Transverse colon (tissue), 4 donors: ENCODE measurements at places on chromosomes 11 and 22. TPM values are rescaled to one million over a fixed set of nuclear protein-coding genes. Genes with fewer than 3 reads are reported as not detected.

The TNKS1BP1 gene
- total RNA-seq, result 74.3 TPM

DNA sequence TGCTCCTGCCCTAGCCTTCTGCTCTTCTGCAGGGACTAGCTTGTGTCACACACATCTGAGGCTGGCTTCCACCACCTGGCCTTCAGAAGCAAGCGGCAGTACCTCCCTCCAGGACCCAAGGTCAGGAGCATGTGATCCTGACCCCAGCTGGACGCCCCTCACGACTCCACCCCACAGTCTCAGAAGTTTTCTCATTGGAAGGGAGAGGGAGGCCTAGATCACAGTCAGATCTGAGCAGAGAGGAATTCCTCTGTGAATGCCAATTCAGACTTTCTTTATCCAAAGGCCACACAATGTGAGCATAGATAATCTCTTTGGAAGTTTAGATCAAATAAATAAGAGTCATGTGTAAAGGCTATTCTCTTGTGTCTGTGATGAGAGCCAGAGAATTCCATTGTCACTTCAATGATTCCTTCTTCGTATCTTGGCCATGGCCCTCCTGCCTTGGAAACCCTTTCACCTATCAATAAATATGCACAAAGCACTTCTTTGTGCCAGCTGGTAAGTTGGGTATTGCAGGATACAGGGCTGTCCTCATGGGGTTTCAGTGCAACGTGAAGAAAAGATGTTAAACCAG, 142.9 kb downstream of the SNX19 start:
- H3K27me3 ChIP-seq, result no peaks in the 10 kb centered on the region
- DNase-seq, result no peak
- no peaks in the 10 kb centered on the region for H3K36me3 ChIP-seq
- H3K4me1 ChIP-seq, result no peaks in the 10 kb centered on the region

The SLC37A2 gene
- total RNA-seq, result 20.6 TPM

The SYT13 gene
- 28.6 TPM for total RNA-seq

DNA sequence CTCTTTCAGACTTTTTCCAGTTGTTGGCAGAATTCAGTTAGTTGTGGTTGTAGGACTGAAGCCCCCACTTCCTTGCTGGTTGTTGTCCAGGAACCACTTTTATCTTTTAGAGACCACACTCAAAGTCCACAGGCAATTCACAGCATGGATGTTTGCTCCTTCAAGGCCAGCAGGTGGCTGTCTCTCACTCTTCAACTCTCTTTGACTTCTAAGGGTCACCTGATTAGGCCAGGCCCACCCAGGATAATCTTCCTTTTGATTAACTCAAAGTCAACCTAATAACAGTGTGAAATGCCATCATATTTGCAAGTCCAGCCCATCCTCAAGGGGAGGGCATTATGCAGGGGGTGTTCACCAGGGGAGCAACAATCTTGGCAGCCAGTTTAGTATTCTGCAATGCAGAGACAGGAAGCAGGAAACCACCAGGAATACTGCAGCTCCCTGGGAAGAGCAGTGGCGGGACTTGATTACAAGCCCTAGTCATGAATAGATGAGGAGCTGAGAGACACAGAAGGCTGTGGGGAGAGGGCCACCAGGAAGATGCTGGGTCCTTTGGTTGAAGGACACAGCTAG, 52.4 kb downstream of the LRRC74B start:
- no peak overlapping the region for H3K27ac ChIP-seq
- H3K4me3 ChIP-seq, result no peak overlapping the region

GRCh38 chr11:110860461-110860860, 148.2 kb upstream of the ARHGAP20 start:
- no peak for DNase-seq
- no peaks in the 10 kb centered on the region for H3K27me3 ChIP-seq
- H3K27ac ChIP-seq, result no peak overlapping the region
- H3K36me3 ChIP-seq, result no peaks in the 10 kb centered on the region
- no peak overlapping the region for H3K4me3 ChIP-seq
- H3K4me1 ChIP-seq, result peaks cover 26% of the 10 kb centered on the region

GRCh38 chr22:33194529-33195077, 136.4 kb upstream of the SYN3 start:
- DNase-seq, result no peak
- no peak overlapping the region for H3K27ac ChIP-seq
- H3K36me3 ChIP-seq, result no peaks in the 10 kb centered on the region
- H3K27me3 ChIP-seq, result peaks cover 5% of the 10 kb centered on the region
- H3K4me3 ChIP-seq, result no peak overlapping the region
- no peaks in the 10 kb centered on the region for H3K4me1 ChIP-seq

DNA sequence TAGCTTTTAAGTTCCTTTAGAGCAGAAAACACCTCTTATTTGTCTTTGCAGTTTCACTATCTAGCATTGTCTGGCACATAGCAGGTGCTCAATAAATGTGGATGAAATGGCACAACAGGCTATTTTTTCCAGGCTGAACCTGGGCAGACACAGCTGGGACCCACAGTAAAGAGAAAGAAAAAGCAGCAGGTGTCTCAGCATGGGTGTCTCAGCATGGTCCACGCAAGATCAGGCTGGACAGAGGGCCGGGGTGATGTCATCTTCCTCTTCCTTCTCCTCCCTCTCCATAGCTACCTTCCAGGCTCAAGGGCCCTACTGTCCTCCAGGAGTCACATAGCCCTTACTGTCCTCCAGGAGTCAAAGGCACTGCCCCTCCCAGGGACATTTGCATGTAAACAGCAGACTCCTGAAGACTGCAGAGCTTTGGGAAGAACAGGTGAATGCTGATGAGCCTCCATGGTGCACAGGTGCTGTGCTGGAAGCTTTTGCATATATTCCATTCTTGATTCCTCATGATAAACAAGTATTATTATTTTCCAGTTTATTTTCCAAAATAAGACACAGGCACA, 65.2 kb downstream of the DSCAML1 start:
- no peaks in the 10 kb centered on the region for H3K4me1 ChIP-seq
- H3K36me3 ChIP-seq, result no peaks in the 10 kb centered on the region
- DNase-seq, result no peak
- no peaks in the 10 kb centered on the region for H3K27me3 ChIP-seq
- H3K27ac ChIP-seq, result no peak overlapping the region

GRCh38 chr11:101914341-101914737, 471 bp upstream of the CEP126 start:
- peak overlapping the region; percentile 90 for H3K27ac ChIP-seq
- H3K36me3 ChIP-seq, result no peaks in the 10 kb centered on the region
- peak overlapping the region; percentile 69 for H3K4me3 ChIP-seq
- DNase-seq, result no peak
- peaks cover 28% of the 10 kb centered on the region for H3K4me1 ChIP-seq

DNA sequence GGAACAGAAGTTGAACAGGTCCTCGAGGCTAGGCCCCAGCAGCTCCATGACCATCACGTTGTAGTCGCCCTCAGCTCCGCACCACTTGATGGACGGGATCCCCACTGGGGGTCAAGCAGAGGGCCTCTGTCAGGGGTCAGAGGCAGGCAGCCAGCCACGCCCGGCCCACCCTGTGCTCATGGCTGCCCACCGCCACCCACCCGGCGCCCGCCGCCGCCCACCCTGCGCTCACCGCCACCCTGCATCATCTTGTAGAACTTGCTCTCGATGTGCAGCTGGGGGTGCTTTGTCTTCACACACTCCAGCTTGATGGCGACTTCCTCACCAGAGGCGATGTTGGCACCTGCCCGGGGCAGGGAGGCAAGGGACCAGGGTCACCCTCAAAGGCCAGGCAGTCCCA, 14.3 kb downstream of the CSNK1E start:
- H3K27ac ChIP-seq, result no peak overlapping the region
- H3K36me3 ChIP-seq, result peaks cover 48% of the 10 kb centered on the region
- no peak for DNase-seq
- H3K27me3 ChIP-seq, result no peaks in the 10 kb centered on the region
- no peak overlapping the region for H3K4me3 ChIP-seq

DNA sequence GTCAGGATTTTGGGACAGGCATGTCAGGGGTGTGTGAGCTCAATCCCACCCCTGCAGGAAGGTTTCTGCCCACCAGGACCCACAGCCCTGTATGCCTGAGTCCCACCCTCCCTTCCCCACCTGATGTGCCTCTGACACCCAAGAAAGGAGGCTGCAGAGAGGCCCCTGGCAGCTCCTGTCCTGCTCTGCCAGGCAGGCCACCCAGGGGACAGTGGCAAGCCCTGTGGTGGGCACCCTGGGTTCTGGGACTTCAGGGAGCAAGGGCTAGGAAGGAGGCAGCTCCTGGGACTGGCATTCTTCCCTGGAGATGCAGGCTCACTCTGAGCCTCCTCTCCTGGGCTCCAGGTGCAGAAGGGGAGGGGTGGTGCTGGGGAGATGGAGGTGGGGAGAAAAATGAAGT, 234.5 kb upstream of the B3GAT1 start:
- H3K27ac ChIP-seq, result no peak overlapping the region
- H3K27me3 ChIP-seq, result peaks cover 16% of the 10 kb centered on the region
- DNase-seq, result no peak
- no peaks in the 10 kb centered on the region for H3K4me1 ChIP-seq
- H3K4me3 ChIP-seq, result no peak overlapping the region

The C11orf42 gene
- not detected for total RNA-seq

GRCh38 chr11:122158171-122158570, 42.2 kb upstream of the BLID start:
- peaks cover 4% of the 10 kb centered on the region for H3K4me1 ChIP-seq
- DNase-seq, result no peak
- peak overlapping the region; percentile 40 for H3K27ac ChIP-seq
- no peaks in the 10 kb centered on the region for H3K36me3 ChIP-seq
- peak overlapping the region; percentile 38 for H3K4me3 ChIP-seq

DNA sequence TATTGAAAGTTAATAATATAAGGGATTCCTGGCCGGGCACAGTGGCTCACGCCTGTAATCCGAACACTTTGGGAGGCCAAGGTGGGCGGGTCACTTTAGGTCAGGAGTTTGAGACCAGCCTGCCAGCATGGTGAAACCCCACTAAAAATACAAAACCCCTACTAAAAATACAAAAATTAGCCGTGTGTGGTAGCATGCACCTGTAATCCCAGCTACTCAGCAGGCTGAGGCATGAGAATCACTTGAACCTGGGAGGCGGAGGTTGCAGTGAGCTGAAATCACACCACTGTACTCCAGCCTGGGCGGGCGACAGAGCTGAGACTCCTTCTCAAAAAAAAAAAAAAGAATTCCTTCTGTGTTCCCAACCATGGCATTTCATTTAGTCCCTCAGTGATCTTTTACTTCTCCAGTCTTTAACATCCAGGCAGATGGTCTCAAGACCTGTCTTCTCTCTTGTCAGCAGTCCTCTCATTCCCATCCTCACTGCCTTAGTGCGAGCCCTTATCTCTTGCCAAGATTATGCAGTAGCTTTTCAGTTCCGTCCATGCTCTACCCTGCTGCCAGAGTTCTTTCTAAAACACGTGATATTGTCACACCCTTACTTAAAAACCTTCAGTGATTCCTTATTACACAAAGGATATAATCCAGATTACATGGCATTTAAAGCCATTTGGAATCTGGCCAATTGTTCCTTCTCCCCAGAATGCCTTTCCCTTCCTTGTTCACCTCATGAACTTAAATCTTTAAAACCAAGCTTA, 17.9 kb downstream of the RTN3 start:
- DNase-seq, result peak; percentile 18
- no peaks in the 10 kb centered on the region for H3K27me3 ChIP-seq
- H3K36me3 ChIP-seq, result no peaks in the 10 kb centered on the region
- H3K4me1 ChIP-seq, result peaks cover 16% of the 10 kb centered on the region
- H3K4me3 ChIP-seq, result no peak overlapping the region
- H3K27ac ChIP-seq, result peak overlapping the region; percentile 63

The TRIM49D1 gene
- not detected for total RNA-seq

DNA sequence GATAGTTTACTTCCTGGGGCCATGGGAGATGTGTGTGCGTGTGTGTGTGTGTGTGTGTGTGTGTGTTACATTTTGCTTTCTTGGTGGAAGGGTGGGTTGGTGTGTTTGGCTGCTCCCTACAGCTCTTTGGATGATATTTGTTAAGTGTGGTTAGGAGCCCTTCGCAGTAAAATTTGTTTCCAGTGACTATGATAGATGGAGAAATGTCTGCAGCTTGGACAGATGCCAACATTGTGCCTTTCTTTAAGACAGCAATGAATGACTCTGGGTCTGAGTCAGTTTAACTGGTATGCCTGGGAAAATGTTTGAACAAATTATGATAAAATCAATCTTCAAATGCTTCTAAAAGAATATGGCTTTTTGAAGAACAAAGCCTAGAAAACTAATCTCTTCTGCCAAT, 102.7 kb upstream of the TRPC6 start:
- DNase-seq, result no peak
- H3K27me3 ChIP-seq, result no peaks in the 10 kb centered on the region
- H3K36me3 ChIP-seq, result no peaks in the 10 kb centered on the region
- no peaks in the 10 kb centered on the region for H3K4me1 ChIP-seq
- H3K27ac ChIP-seq, result no peak overlapping the region
- no peak overlapping the region for H3K4me3 ChIP-seq

The NCAM1 gene
- 12.0 TPM for total RNA-seq

GRCh38 chr22:22430111-22430820, 78.3 kb downstream of the ZNF280B start:
- DNase-seq, result no peak
- H3K4me1 ChIP-seq, result no peaks in the 10 kb centered on the region
- H3K36me3 ChIP-seq, result no peaks in the 10 kb centered on the region
- peaks cover under 1% of the 10 kb centered on the region for H3K27me3 ChIP-seq

The B4GALNT4 gene
- total RNA-seq, result 3.0 TPM

DNA sequence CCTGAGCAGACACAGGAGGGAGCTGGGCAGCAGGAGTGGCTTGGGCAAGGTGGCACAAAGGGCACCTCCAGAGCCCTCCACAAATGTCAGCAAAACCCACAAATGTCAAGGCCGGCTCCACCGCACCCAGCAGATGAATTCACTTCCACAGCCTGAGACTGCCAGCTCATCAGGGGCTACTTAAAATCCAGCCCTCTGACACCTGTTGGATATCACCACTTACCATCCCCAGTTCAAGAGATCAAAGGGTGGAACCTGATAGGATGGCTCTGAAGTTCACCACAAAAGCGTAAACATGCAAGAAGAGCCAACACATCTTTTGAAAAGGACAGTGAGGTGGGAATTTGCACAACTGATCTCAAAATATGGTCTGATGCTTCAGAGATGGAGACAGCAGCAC, 168.6 kb upstream of the GRK3 start:
- no peaks in the 10 kb centered on the region for H3K27me3 ChIP-seq
- H3K4me3 ChIP-seq, result no peak overlapping the region
- H3K4me1 ChIP-seq, result peaks cover 41% of the 10 kb centered on the region
- DNase-seq, result no peak
- H3K27ac ChIP-seq, result no peak overlapping the region

DNA sequence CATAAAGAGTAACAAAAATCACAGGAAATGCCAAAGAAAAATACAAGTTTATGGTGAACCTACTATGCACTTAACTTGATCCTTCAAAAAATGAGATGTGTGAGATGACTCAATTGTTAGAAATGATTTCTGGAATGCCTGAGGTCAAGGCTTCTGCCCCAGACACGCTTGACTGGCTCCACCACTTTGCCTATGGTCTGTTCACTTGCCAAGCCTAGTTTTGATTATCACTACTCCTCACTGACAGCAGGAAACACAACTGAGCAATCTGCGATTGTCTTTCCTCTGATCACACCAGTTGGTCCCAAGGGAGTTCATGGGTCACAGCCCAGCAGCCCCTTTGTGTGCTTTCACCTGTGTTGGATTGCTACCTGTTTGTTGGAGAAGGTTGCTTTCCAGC, 20.6 kb upstream of the PRDM10 start:
- H3K36me3 ChIP-seq, result no peaks in the 10 kb centered on the region
- DNase-seq, result no peak
- H3K4me3 ChIP-seq, result no peak overlapping the region
- H3K27ac ChIP-seq, result no peak overlapping the region
- H3K27me3 ChIP-seq, result no peaks in the 10 kb centered on the region
- H3K4me1 ChIP-seq, result no peaks in the 10 kb centered on the region

The RCOR2 gene
- total RNA-seq, result not detected

The OR4C46 gene
- total RNA-seq, result not detected
